ENCODE measurements at places on chromosomes 12 and 14. TPM values are rescaled to one million over a fixed set of nuclear protein-coding genes. Genes with fewer than 3 reads are reported as not detected.

PARPBP gene
- total RNA-seq = 0.54 TPM

ADAMTS20 gene
- total RNA-seq = not detected

DUSP6 gene
- total RNA-seq = 25.0 TPM

EIF2S3B gene
- 0.62 TPM for total RNA-seq

TAS2R46 gene
- 0.43 TPM for total RNA-seq

DNAI7 gene
- total RNA-seq = 2.3 TPM

DDIT3 gene
- total RNA-seq = 19.2 TPM

Data from Right ventricle myocardium inferior (tissue), 1 donor.